Aortic smooth muscle cell (primary cell): ENCODE measurements at places on chromosomes 6 and 20. TPM values are rescaled to one million over a fixed set of nuclear protein-coding genes. Genes with fewer than 3 reads are reported as not detected.

The KIFC1 gene
- 10.3 and 18.8 TPM in 2 replicates for total RNA-seq

The DDO gene
- 5.5 and 6.0 TPM in 2 replicates for total RNA-seq

The GNAS-AS1 gene
- total RNA-seq: 0.56 and 1.2 TPM in 2 replicates

The TREML1 gene
- total RNA-seq: not detected in 2 replicates

The GUCA1A gene
- total RNA-seq: not detected in 2 replicates
